ENCODE measurements at places on chromosomes 11 and 22.

DNA sequence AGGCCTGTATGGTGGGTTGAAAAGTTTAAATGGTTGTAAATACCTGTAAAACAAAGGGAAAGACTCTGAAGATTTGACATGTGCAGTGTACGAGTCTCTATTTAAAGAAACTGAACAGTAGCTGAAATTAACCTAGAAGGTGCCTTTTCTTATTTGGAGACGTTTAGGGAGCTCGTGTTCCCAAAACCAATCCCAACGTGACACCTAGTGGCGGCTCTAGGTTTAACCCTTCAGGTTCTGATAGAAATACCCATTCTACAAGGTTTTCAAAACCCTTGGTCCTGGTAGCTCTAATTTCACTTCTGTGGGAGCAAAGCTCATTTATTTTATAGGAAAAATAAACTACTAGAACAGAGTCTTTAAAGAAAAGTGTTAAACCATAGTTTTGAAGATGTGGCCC lies 258.3 kb downstream of the LRRC4C start:
- no peak for DNase-seq

- no peak for DNase-seq
These were observed 32.6 kb downstream of the APOL1 start for GRCh38 chr22:36285545-36285944.

DNA sequence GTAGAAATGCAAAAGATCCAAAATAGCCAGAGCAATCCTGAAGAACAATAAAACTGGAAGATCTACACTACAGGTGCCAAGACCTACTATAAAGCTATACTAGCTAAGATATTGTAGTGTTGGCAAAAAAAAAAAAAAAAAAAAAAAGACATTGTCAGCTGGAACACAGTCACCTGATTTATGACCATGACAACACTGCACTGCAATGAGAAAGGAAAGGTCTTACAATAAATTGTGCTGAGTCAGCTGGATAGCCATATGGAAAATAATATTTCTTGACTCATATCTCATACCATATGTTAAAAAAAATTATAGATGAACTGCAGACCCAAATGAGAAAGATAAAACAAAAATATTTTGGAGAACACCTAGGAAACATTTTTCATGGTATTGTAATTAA lies 3.1 kb upstream of the PANX3 start:
- DNase-seq = no peak

- no peak for DNase-seq
These were observed 349.1 kb upstream of the PITPNB start for GRCh38 chr22:28268171-28268570.

- DNase-seq = no peak
These were observed 404.6 kb downstream of the TBC1D22A start for GRCh38 chr22:47167056-47167455.

- peak; percentile 76 for DNase-seq
These were observed 22.2 kb downstream of the TSKU start for GRCh38 chr11:76805206-76805913.

DNA sequence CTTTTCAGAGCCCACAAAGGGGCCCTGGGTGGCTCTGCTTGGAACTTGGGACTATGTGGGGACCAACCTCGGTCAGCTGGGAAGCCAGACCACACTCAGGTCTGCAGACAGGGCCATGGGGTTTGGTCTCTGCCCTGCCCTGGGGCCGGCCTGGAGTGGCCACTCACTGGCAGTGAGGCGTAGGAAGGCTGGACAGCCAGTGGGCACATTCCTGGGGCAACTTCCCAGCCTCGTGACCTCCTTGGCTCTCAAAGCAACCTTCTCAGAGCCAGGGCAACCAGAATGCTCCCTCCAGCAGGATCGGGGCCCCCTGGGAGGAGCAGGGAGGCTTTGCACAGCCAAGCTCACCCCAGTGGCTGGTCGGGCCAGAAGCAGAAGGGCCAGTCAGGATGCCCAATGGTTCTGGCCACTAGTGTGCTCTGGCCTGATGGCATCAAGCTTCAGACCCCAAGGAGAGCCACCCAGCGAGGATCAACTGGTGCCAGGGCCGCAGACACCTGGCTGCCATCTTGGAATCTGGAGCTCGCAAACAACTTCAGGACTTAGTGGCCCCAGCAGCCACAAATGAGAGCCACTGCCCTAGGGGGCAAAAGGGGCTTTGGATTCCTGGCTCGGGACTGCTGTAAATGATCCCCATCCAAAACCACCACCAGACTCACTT lies 87.1 kb downstream of the MYEOV start:
- DNase-seq = peak; percentile 46

GRCh38 chr11:116400081-116400480 lies 372.7 kb downstream of the BUD13 start:
- DNase-seq = no peak

GRCh38 chr11:37967635-37968034 lies 1369.6 kb upstream of the RAG2 start:
- DNase-seq = no peak

- no peak for DNase-seq
These were observed 22.2 kb upstream of the CCDC34 start for GRCh38 chr11:27385245-27385644.

DNA sequence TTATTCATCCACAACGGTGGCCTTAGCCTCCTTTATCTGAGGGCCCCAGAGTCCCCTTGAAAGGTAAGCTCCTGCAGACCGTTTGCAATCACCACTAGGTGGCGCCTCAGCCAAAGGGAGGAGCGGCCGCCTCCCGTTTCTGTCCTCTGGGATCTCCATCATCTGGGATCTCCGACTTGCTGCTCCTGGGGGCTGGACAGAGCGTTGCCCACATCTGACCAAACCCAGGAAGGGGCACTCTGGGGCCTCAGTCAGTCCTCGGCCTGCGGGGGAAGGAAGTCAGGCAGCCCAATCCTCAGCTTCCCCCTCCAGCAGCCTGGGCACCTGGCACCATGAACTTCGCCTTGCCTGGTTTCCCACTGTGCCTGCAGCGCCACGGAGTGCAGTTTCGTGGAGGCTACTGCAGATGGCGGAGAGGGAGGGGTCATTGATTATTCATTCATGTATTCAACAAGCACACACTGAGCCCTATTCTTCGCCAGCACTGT lies 23.5 kb downstream of the TP53I11 start:
- DNase-seq = peak; percentile 86

GRCh38 chr11:133156986-133157745 lies 375.1 kb downstream of the OPCML start:
- no peak for DNase-seq

- DNase-seq = peak; percentile 48
These were observed 99.0 kb downstream of the BRD1 start for GRCh38 chr22:49728570-49729271.

GRCh38 chr11:106398502-106399075 lies 321.1 kb downstream of the AASDHPPT start:
- DNase-seq = no peak

DNA sequence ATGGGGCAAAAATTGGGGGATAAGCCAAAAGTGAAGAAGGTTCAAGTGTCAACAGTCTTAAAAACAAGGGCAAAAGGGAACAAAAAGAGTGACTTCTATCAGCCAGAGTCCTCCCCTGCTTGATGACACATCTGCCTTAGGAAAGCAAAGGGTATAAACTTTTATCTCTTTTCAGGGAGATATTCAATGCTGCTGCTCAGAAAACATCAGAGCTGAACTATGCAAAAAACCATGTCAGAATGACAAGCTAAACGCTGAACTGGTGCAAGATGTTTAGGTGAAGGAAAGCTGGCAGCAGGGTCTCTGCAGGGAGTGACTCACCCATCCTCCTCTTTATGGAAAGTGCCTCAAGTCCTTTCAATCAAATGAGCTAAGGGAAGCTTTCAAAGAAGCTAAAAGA lies 24.7 kb downstream of the ALG9 start:
- no peak for DNase-seq

DNA sequence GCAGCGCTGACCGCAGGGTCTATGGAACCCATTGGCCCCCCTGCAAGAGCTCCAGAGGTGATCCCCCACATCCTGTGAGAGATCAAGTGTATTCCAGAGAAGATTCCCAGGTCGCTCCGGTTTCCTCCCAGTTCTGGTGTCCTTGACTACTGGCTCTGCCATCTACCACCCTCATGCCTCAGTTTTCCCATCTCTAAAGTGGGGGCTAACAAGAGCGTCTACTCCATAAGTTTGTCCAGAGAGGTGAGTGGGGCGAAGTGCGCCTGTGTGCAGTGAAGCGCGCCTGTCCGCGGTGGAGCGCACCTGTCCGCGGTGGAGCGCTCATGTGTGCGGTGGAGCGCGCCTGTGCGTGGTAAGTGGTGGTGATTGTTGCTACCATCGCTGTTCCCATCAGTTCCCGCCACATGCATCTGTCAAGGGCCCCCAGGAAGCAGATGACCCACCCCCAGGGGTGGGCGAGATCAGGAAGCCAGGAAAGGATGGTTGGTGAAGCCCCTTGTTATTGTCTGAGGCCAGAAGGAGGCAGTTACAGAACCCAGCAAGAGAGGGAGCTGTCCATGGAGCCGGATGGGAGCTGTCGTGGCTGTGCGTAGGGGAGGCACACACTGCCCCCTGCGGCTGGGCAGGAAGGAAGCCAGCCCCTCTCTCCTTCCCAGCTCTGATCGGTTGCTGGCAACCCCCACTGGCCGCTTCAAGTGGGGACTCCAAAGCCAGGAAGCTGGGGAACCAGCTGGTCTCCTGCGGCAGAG lies 73.2 kb upstream of the FGF3 start:
- DNase-seq = no peak

DNA sequence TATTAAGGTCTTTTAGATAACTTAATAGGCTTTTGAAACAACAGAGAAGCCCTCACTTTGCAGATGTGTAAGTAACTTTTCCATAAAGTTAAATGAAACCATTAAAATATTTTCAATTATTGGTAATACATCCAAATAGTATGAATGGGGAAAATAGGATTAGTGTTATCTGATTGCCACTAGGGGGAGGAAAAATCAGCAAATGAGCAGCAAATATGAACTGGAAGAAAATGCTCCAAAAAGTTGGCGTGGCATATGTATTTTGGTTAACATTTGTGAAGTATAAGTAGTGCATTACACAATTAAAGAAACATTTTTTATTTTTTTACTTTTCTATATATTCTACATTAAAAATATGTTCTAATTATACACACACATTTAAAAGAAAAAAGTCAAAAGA lies 259.8 kb upstream of the ANO5 start:
- no peak for DNase-seq
